ENCODE measurements at places on chromosomes 7 and 10.

DNA sequence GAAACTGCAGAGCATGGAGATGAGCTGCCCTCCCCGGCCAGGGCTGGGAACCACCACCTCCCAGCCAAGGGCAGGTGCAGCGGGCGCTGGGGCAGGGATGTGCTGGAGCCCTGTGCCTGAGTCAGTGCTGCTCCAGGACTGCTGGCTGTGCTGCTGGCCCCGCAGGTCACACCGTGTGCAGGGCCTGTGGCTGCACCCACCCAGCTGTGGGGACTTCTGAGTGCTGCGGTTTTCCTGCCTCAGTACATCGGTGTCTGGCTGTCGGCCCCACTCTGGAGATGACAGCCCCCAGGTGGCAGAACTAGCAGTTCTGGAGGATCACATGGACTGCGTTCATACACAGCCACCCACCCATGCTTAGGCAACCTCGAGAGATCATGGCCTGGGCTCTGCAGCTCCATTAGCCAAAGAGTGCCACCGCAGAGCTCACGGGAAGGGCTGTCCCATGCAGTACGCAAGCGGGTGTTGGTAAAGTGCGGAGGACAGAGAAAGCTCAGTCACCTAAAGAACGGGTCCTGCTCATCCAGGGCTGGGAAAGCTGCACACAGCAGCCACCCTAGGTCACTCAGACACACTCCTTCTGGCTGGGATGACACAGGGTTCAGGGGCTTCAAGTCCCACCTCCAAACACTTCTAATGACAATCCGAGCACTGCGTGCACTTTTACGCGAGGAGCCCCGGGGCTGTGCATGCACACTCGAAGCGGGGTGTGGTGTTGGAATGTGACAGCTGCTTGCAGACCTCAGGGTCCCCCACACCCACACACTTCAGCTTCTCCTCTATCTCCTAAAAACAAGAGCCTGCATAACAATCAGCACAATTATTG, 198.1 kb upstream of the PPP2R2D start:
- DNase-seq, result no peak

DNA sequence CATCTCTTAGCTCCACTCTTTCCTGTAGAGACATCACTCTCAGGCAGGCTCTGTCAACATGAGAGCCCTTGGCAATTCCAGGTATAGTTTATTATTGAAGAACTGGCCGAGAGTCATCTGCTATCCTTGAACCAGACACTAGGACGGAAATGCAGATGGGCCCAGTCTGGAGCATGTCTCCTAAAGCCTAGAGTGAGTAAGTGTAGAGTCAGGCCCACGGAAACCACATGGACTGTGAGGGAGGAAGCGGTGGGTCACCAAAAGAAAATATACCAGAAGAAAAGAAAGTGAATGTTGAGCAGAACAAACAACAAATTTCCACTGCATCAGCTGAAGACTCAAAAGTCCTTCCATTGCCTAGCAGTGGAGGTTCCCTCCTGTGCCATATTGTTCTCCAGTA, 15.7 kb upstream of the RELN start:
- DNase-seq, result no peak

- DNase-seq, result no peak
Measured at GRCh38 chr7:143384661-143385631, 3.8 kb downstream of the ZYX start.

- DNase-seq, result no peak
Measured at GRCh38 chr10:33065111-33065510, 107.1 kb upstream of the ITGB1 start.

GRCh38 chr10:119867317-119867716, 5.3 kb downstream of the MCMBP start:
- no peak for DNase-seq
